ENCODE measurements at places on chromosomes 4 and X.

DNA sequence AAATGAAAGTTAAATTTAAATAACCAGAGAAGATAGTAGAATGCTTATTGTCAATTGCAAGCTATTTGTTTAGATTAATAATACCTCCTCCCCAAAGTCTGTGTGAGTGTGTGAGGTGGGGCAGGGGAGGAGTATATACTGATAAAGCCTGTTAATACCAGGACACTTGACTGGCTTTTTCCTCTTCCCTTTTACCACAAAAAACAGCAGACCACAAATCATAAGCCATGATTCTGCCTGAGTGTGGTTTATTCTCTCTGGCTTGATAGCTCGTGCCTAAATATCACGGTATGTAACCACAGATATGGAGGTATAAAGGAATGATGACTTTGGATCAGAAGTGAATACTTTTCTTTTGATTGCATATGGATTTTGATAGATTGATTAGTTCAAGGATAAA is 21.9 kb upstream of the SCRG1 start:
- no peak for DNase-seq

- DNase-seq = no peak
These were observed 1991.1 kb downstream of the ARAP2 start for GRCh38 chr4:34253239-34253638.

DNA sequence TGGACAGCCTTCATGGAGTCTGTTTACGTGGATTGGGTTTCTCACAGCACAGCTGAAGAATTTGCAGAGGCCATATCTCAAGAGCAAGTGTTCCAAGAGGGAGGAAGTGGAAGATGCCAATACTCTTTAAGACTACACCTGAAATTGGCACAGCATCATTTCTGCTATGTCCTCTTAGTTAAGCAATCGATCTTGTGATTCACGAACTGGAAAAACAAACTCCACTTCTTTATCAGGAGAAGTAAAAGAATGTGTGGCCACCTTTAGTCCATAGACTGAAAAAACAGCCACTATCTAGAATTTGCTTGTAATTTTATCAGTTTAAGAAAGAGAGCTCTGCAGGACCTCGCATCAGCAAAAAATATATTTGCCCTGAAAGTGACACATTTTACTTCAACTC is 473.1 kb upstream of the ATOH1 start:
- no peak for DNase-seq

- DNase-seq = no peak
These were observed 141.1 kb upstream of the ZXDA start for GRCh38 chrX:58051346-58051745.

DNA sequence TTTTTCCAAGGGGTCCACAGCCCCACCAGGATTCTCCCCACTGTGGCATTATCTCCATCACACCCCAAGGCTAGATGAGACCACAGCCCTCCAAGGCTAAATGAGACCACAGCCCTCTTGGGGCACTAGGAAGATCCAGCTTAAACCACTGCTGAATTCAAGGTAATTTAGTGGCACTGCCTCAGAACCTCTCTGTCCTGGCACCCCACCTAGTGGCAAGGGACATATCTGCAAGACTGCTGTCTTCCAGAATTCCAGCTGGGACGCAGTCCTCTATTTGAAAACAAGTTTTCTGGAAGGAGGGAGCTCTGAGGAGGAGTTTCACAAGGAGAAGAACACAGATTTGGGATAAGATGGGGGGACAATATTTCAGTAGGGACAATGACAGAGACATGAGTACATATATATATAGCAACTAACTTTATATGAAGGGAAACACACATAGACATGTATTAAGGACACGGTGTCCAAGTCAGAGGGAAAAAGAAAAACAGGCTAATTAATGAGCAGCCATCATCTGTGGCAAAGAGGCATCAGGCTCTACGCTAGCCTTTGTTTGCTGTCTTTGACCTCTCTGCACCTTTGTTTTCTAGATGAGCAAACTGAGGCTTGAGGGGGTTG is 9.3 kb downstream of the CETN2 start:
- no peak for DNase-seq

DNA sequence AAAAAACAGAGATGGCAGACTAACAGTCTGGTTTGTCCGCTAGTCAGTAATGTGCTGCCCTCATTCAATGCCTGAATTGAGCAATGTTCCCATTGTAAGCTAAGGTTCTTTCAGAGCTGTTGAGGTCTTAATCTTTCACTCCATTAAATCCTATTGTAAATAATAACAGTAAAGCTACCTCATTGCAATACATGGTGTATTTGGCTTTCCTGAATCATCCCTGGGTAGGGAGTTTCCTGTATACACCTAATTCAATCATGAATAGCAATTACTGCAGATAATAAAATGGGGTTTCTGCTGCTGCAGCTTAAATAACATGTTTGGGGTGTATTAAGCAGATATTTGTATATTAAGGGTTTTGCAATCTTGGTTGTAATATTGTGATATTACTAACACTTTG is 1100.2 kb upstream of the INTU start:
- no peak for DNase-seq

DNA sequence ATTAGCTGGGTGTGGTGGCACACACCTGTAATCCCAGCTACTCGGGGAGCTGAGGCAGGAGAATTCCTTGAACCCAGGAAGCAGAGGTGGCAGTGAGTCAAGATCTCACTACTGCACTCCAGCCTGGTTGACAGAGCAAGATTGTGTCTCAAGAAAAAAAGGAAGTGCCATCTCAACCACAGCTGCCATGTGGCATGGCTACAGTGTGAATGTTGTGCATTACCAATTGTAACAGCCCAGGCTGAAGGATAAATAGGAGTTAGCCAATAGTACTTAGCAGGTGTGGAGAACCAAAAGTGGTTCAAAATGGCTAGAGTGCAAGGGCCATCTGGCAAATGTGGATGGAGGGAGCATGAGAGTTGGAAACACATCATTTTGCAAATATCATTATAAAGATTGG is 28.9 kb downstream of the SLC25A5 start:
- DNase-seq = no peak

GRCh38 chr4:39668887-39669286 is 29.0 kb upstream of the UBE2K start:
- no peak for DNase-seq

- no peak for DNase-seq
These were observed 127.3 kb downstream of the ATP10D start for GRCh38 chr4:47612116-47613023.

DNA sequence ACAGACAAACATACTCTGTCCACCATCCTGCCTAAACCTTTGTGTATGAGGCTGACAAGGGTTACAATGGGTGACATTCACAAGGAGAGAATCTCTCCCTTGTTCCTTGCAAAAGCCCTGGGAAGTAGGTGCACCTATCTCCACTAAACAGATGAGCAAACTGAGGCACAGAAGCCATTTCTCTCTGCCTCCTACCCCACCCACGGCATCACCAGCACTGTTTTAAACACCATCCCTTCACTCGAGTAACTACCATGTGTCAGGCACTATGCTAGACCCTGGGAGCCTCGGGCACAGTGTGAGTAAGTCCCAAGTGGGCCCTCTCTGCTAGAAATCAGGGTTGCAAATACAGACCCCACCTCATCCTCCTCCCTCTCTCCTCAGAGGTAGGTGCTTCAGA is 899 bp downstream of the LYAR start:
- no peak for DNase-seq

DNA sequence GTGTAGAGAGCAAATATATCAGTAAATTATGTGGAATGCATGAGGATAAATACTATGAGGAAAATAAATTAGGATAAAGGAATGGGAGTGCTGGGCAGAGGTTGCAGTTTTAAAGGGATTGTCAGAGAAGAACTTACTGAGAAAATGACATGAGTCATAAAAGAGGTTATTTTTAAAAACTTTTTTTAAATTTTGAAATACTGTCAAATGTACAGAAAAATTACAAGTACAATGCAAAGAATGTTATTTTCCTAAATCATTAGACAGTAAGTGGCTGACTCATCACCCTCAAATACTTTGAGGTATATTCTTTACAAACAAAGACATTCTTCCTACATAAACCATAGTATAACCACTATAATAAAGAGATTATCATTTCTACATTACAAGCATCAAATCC is 29.8 kb upstream of the H2AZ1 start:
- DNase-seq = no peak

DNA sequence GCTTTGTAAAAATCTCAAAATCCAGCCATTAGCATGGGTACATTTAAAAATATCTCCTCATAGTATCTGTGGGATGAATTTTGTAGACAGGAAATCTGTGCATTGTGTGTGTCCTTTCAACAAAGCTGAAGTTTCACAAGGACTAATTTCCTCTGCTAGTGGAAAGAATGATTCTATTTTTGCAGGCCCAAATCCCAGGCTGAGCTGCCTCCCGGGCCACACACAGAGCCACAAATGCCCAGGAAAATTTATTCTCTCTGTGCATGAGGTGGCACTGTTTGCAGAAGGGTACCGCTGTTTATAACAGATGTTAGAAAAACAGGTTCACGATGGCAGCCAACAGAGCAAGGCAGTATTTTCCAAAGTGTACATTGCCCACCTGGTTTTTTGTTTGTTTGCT is 11.0 kb upstream of the VCX3B start:
- no peak for DNase-seq

GRCh38 chrX:6890544-6891261 is 256.8 kb upstream of the STS start:
- DNase-seq = no peak

Data from effector memory CD4-positive, alpha-beta T cell (primary cell).